ENCODE measurements at places on chromosomes 3 and 15. TPM values are rescaled to one million over a fixed set of nuclear protein-coding genes. Genes with fewer than 3 reads are reported as not detected.

GRCh38 chr15:31660816-31661215 is 334.2 kb downstream of the KLF13 start:
- DNase-seq = no peak

DNA sequence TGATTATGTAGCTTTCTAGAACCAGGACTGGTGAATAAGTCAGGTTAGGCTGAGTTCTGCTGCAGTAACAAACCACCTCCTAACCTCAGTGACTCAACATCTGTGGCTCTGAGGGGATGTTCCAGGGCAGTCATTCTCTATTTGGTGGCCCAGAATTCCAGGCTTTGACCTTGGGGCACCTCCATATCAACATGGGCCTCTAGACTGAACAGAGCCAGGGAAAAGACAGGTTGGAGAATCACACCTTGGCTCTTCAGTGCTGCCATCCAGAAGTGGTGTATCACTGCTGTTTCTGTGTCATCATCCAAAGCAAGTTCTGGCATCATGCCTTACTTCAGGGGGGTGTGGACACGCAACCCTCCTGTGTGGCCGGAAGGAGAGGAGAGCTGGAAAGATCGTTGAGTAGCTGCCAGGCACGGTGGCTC is 15.3 kb downstream of the ZBTB47 start:
- DNase-seq = no peak

DNA sequence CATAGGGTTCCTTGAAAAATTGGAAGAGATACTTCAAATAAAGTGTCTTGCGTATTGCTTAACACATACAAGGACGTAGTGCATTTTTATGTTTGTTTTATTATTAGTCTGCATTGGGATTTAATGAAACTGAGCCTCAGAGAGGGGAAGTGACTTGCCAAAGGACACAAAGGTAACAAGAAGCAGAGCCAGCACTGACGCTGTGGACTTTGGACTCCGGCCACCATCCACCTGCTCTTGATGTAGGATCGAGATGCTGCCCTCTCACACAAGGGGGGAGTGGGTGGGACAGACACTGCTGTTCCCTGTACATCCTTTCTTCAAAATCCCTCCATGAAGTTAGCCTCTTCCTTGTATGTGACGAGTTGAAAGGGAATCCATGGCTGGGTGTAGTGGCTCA is 435.4 kb upstream of the RGMA start:
- no peak for DNase-seq

GRCh38 chr15:87758794-87759418 is 497.6 kb downstream of the NTRK3 start:
- DNase-seq = no peak

GRCh38 chr15:68801572-68802148 is 19.0 kb downstream of the ANP32A start:
- no peak for DNase-seq

- peak; percentile 90 for DNase-seq
Observed at GRCh38 chr3:124032881-124033359, 41.0 kb upstream of the ROPN1 start.

GRCh38 chr15:80006946-80007345 is 36.0 kb upstream of the BCL2A1 start:
- no peak for DNase-seq

DNA sequence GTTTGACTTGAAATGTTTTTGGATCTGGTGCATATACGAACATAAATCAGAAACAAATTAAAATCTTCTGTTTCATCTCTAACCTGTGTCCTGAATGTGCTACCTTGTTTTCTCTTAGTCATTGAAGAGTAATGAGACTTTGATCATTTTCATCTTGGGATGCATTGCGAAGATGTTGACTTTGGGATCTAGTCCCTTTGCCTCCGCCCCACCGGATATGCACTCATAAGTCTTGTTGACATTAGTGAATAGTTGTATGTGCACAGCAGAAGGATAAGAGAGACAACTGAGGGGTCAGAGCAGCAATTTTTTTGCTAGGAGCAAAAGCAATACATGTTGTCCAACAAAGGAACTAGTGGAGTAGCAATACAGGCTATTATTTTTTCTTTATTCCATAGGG is 35.9 kb upstream of the SPRED1 start:
- DNase-seq = no peak

GRCh38 chr3:105157766-105158085 is 209.0 kb upstream of the ALCAM start:
- no peak for DNase-seq

DNA sequence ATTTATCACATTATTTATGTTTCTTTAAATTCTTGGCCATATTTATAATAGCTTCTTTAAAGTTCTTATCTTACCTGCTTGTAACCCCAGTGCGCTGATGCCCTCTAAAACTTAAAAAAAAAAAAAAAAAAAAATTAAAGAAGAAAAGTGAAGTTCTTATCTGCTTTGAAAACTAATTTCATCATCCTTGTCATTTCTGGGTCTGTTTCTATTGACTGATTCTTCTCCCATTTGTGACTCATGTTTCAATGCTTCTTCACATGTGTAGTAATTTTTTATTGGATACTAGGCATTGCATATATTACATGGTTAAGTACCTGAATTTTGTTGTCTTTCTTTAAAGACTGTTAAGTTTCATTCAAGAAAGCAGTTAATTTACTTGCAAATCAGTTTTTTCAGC is 3.4 kb upstream of the SEC22A start:
- no peak for DNase-seq

- DNase-seq = peak; percentile 44
Observed at GRCh38 chr15:66702787-66703539, 927 bp downstream of the SMAD6 start.

DNA sequence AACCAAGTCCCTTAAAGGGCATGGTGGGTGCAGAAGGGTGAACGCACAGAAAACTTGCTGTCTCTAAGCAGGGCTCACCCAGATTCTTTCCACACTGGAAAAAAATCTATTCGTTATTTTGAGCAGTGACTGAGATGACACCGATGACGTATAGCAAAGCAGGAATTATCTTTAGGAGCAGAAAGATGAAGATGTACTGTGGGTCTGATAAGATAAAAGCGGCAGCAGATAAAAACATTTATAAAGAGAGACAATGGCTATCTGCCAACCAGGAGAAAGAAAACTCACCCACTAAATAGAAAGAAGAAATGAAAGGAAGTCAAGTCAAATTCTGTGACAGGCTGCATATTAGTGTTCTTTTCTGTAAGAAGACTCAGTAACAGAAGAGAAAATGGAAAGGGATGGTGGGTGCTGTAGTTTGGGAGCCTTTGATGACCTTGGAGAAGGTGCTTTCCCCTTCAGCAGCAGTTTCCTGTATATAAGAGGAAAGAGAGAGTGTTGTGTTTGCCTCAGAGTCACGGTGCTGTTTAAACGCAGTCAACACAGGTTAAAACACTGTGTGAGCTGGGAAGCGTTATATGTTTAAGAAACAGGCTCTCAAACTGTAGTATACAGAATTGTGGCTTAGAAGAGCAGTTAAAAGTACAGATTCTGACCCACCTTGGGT is 111.6 kb downstream of the AQP9 start:
- DNase-seq = no peak

GRCh38 chr3:83649692-83650091 is 1309.1 kb upstream of the CADM2 start:
- DNase-seq = no peak

DNA sequence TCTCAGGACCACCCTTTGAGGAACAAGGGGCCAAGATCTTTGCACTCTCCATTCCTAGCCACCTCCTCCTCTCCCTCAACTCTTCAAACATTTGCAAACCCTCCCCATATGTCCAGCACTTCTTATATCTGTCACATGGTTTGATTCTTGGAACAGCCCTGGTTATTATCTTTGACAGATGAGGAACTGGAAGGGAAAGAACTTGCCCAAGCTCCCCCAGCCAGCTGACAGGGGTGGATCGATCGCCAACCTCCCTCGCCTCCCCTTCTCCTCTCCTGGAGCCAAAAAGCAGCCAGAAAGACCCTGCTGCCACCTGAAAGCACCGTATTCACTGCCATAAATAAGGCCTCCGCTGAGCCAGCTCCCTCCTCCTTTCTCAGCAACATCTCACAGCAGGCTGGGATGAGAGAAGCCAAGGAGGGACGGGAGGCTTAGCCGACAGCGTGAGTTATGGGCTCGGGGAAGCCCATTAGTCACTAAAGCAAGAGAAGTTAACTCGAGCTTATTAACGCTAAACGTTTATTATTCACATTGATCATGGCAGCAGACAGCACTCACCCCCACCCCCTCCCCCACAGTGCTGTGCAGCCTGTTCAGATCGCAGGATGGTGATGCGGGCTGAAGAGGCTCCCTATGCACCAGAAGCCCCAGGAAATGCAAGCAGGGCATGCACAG is 22.2 kb upstream of the FGD5 start:
- no peak for DNase-seq

- DNase-seq = no peak
Observed at GRCh38 chr3:187735837-187736236, 9.4 kb downstream of the BCL6 start.

APOD gene
- not detected for total RNA-seq

HGD gene
- not detected for total RNA-seq

CCRL2 gene
- total RNA-seq = 0.97 TPM

POLR2M gene
- 497 TPM for total RNA-seq

METTL6 gene
- 19.3 TPM for total RNA-seq

CCK gene
- not detected for total RNA-seq
